Jurkat, Clone E6-1 (cell line): ENCODE measurements at places on chromosomes 4 and X.

DNA sequence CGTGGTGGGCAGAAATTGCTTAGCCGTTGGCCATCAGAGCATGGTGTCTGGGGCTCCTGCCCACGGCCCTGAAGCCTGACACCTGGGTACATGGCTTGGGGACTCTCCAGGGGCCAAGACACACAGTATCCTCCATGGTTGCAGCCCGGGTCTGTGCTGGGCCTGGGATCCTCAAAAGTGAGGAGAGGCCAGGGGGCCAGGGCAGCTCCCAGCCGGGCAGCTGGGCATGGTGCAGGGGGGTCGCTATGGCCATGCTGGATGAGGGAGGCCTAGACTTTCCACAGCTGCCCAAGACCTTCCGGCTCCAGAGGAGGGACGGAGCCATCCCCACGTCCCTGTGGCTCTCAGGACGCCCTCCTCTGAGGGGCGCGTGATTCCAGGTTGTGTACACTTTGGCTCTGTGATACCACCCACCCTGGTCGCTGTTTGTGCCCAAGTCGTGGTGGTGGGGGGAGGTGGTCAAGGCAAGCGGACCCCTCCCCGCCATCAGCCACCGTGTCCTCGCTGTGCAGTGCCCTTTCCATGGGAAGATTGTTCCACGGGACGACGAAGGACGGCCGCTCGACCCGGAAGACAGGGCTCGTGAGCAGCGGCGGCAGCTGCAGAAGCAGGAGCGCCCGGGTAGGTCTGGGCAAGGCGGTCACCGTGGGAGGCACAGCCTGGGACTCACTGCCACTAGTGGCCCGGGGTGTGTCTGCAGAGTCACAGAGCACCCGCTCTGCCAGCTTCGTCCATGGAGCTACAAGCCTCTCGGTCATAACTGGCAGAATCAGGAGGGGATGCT is 25.7 kb downstream of the NKX1-1 start:
- no peak for DNase-seq

- DNase-seq = no peak
Observed at GRCh38 chrX:117327373-117327772, 789.2 kb downstream of the KLHL13 start.

GRCh38 chrX:92213786-92214185 is 434.6 kb downstream of the PCDH11X start:
- no peak for DNase-seq

- DNase-seq = no peak
Observed at GRCh38 chr4:72527038-72527646, 41.9 kb downstream of the ADAMTS3 start.

DNA sequence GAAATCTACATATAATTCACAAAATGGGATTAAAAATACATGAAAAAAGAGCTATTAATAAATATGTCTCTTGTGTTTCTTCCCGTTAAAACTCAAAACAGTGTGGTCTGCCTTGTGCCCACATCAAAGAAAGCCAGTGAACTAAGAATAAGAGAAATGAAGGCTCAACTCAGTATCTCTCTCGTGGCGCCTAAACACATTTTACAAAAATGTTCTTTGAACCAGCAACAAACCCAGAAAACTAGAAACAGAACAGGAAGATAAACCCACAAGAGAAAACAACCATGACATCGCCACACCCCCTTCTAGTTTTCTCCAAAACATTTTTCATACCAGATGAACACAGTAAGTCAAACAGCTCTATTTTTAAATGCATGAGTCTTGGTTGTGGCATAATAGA is 130.1 kb downstream of the DCHS2 start:
- peak; percentile 83 for DNase-seq

DNA sequence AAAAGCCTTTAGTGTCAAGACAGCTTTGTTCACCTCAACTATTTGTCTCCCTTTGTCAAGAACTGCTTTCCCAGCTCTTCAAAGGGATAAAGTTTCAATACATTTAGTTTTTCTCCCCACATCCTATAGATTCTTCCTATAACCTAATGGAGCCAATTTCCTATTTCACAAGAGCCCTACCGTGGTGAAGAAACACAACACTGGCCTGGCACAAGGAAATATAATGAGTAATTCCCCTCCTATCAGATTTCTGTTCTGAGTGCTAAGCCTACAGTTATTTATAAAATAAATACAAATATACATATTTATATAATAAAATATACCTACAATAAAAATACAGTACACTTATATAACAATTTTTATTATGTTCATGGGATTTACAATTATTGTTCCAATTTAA is 89.9 kb downstream of the SHISA3 start:
- no peak for DNase-seq

DNA sequence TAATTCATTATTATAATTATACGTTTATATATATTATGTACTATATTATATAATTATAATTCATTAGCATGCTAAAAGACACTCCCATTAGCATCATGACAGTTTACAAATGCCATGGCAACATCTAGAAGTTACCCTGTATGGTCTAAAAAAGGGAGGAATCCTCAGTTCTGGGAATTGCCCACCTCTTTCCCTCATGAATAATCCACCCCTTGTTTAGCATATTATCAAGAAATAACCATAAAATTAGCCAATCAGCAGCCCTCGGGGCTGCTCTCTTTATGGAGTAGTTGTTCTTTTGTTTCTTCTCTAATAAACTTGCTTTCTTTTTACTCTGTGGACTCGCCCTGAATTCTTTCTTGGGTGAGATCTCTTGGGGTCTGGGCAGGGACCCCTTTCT is 42.8 kb upstream of the SLC10A7 start:
- DNase-seq = no peak

DNA sequence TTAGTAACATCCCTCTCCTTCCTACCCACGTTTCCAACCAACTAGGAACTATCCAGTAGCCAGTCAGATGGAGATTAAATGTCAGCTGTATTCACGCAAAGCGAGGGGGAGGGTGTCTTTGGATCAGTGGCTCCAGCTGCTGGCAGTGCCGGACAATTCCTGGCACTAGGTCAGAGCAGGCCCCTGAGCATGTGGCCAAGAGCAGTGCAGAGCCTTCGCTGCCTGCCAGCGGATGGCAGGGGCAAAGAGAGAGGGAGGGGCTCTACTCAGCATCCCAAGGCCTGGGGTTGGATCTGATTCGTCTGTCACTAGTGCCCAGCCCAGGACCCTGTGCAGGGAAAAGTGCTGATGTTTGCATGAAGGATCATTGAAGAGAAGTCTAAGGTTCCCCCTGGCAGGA is 28.7 kb upstream of the JAKMIP1 start:
- no peak for DNase-seq

- no peak for DNase-seq
Observed at GRCh38 chrX:115333446-115333845, 43.9 kb downstream of the LUZP4 start.

DNA sequence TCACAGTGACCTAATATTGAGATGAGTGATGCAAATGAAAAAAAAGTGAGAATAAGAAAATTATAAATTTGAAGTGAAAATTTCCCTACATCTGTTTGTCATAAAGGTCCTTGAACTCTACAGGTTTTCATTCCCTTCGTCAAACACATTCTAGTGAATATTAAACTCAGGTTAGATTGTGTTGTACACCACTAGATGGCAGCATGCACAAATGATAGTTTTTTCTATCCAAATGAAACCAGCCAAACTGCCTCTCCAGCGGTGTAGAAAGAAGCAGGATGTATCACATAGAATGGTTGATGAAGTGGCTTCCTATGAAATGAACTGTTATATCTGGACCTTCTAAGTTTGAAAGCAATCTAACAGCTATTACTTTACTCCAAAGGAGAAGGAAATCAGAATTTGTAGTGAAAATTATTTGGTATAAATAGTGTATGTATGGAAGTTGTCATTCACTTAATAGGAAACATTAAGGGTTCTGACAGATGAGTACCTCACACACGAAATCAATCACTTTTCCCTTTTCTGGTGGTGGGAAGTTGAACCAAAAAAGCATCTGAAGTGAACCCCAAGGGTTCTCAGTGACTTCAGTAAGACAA is 382.7 kb downstream of the UNC5C start:
- DNase-seq = peak; percentile 72

GRCh38 chr4:2497931-2498330 is 29.0 kb downstream of the RNF4 start:
- no peak for DNase-seq

- no peak for DNase-seq
Observed at GRCh38 chr4:110904435-110905065, 281.7 kb upstream of the PITX2 start.

- DNase-seq = no peak
Observed at GRCh38 chr4:139814323-139815015, 148.8 kb downstream of the MGST2 start.

GRCh38 chr4:59727745-59728144 is 1472.4 kb upstream of the ADGRL3 start:
- DNase-seq = no peak

- DNase-seq = no peak
Observed at GRCh38 chr4:10639100-10639499, 45.5 kb downstream of the CLNK start.

DNA sequence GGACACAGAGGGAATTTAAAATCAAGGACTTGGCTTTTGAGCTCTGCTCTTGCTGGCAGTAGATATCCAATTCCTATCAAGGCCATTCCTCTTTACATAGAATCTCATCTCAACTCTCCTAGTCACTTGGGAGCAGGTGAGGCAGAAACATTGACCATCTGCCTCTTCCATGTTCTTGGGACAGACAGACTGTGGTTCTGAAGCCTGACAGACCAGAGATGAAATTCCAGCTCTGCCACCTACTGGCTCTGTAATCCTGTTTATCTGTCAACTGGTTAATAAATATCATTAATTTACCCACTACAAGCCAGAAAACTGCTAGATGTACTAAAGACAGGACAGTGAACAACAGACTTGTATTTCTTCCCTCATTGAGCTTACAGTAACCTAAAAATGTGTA is 300.8 kb downstream of the ADGRL3 start:
- DNase-seq = no peak

DNA sequence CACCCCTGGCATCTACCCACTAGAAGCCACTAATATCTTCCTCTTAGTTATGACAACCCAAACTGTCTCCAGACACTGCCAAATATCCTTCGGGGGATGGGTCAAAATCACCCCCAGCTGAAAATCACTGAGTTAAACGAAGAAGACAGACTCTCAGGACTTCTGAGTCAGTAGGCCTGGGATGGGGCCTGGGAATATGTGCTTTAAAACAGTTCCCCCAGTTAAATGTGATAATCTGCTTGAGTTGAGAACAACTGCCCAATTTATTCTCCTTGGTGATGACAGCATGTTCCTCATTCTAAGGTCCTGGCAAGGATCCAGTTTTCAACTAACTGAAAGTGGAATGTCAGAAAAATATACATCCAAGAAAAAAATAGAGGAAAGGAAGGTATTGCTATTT is 52.4 kb downstream of the CBLL2 start:
- no peak for DNase-seq

DNA sequence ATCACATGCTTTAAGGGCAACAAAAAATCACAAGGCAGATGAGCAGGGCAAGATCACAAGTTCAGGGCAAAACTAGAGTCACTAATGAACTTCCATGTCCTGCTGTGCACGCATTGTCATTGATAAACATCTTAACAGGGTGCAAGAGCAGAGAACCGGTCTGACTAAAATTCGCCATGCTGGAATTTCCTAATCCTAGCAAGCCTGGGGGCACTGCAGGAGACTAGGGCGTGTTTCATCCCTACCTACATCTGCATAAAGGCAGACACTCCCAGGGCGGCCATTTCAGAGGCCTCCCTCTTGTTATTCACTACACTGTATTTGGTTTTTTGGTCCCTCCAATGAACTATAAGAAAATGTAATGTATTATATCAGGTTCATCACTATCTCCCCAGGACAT is 203.6 kb downstream of the ARHGEF9 start:
- no peak for DNase-seq

DNA sequence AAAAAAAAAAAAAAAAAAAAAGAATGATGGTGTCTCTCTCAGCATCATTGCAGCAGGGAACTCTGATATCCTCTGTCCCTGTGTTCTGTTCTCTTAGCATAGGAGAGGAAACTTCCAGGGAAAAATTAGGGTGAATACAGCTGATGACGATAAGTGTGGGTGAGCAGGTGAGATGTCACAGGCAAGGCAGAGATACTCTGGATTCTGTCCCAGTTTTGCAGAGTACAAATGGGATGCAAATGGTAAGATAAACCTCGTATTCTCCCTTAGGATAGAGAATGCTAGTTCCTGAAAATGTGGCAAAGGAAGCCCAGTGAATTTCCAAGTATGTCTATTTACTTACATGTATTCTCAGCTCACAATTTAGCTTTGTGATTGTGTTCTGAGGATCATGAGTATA is 671.6 kb upstream of the BOD1L1 start:
- no peak for DNase-seq

- DNase-seq = no peak
Observed at GRCh38 chrX:140249088-140249487, 255.8 kb downstream of the SOX3 start.

- DNase-seq = no peak
Observed at GRCh38 chrX:41435708-41436107, 11.4 kb upstream of the NYX start.

- no peak for DNase-seq
Observed at GRCh38 chr4:133775881-133776280, 425.7 kb downstream of the PABPC4L start.

GRCh38 chr4:70958681-70959080 is 34.8 kb upstream of the DCK start:
- no peak for DNase-seq

- DNase-seq = no peak
Observed at GRCh38 chr4:3238721-3239120, 10.2 kb upstream of the MSANTD1 start.

GRCh38 chr4:25837107-25837506 is 25.7 kb downstream of the SEL1L3 start:
- DNase-seq = no peak

DNA sequence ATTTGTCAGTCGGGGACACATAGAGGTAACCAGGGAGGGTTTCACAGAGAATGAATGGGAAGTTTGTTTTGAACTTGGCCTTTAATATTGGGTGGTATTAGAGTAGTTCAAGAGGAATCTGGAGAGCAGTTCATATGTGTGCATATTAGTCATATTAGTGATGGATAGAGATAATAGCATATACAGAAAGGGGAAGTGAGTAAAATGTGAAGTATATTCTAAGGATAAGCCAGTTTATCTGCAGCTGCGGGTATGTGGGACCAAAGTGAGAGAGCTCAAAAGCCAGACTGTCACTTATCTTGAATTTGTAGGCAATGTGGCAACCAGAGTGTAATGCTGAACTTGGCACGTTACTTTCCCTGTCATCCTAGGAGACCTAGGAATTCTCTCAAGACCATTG is 169.9 kb downstream of the AFF2 start:
- DNase-seq = no peak

DNA sequence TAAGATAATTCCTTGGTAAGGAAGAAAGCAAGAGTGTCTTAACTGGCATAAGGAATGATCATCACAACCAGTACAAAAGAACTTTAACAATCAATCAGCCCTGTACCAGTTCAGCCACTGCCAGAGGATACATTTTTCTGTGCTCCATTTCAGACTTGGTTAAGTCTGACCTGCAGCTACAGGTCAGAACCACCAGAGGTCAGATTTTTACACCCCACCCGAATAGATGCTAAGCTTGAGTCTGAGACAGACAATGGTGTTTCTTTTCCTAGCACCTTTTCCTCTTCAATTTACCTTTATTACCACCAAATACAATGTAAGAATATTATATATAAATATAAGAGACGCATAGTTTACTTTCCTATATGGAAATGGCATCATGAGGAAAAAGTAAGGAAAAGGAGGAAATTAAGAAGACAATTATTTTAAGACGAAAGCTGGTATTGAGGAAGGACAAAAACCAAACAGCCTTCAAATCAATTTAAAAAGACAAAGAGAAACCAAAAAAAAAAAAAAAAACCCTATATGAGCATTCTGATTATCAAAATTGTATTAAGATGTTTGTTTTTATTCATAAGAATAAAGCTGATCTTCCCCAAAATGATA is 215.3 kb upstream of the TTC29 start:
- peak; percentile 26 for DNase-seq

GRCh38 chr4:99848591-99849001 is 32.0 kb downstream of the DAPP1 start:
- DNase-seq = no peak
